Caudate nucleus (tissue), 63 donors: ENCODE measurements at places on chromosomes 16 and 17.

DNA sequence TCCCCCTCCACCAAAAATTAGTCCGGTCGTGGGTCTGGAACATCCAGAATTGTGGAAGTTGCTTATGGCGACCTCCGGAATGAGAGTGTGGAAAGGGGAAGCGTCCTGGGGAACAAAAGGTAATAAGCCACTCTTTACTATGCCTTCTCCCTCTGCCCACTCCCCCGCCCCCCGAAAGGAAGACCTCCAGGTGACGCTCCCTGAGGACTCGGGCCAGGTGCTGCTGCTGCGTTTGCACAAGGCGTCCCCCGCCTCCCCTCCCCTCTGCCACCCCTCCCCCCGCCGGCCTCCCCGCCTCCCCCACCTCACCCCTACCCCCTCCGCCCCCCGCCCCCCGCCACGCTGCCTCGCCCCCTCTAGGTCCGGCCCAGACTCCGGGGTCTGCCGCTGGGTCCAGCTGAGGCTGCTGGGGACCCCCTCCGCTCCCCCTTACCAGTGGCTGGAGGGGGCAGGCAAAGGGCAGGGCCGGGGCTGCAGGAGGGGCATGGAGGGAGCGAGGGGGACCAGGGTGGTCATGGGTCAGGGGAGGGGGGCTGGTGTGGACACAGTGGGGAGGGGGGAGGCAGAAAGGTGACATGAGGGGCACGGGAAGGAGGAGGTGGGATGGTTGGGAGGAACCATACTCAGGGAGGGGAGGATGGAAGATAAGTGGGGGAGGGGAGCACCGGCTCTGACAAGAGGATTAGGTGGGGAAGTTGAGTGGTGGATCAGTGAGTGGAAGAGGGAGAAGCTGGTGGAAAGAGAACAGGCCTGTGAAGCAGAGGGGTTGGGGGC, 23.6 kb downstream of the ALOX12B start:
- no peak for DNase-seq

DNA sequence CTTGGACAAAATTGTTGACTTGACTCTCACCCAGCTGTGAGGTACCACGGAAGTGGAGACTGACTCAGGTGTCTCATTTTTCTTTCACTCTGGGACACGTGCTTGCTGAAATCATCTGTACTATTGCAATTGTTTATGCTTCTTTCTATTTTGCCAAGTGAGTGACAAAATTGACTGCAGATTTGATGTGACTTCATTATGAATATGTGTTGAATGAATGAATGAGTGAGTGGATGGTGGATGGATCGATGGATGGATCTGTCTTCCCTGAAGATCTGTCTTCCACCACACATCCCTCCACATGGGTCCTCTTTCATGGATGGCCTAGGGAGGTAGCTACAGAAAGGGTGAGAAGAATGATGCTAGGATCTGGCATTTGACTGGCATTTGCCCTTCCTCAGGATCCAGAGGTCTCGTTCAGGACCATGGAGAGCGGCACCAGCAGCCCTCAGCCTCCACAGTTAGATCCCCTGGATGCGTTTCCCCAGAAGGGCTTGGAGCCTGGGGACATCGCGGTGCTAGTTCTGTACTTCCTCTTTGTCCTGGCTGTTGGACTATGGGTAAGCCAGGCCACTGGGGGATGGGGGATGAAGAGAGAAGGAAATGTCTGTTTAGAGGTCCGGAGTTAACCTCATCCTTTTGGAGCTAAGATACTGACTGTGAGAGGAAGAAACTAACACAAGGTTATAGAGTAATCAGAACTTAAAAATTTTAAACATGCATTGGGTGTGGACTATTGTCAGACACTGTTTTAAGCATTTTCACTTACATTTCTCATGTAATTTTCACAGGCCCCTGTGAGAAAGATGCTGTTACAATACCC, 12.7 kb downstream of the SLC5A11 start:
- no peak for DNase-seq

DNA sequence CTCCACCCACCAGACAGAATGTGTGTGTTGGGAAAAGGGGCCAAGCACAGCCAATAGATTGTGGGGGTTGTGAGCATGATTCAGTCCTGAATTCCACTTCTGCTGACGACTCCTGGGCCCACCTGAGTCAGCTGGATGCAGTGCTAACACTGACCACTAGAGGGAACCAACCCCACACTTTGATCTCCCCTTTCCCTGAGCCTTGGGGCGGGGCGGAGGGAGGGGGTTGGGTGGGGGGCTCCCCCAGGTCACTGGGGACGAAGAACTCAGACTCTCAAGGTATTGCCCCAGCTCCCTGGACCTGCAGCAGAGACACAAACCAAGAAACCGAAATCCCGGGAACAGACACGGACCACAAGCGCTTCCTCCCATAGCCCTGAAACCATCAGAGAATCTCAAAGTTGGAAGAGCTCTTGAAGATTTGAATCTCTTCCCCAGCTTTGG, 621 bp upstream of the CSHL1 start:
- DNase-seq = no peak

DNA sequence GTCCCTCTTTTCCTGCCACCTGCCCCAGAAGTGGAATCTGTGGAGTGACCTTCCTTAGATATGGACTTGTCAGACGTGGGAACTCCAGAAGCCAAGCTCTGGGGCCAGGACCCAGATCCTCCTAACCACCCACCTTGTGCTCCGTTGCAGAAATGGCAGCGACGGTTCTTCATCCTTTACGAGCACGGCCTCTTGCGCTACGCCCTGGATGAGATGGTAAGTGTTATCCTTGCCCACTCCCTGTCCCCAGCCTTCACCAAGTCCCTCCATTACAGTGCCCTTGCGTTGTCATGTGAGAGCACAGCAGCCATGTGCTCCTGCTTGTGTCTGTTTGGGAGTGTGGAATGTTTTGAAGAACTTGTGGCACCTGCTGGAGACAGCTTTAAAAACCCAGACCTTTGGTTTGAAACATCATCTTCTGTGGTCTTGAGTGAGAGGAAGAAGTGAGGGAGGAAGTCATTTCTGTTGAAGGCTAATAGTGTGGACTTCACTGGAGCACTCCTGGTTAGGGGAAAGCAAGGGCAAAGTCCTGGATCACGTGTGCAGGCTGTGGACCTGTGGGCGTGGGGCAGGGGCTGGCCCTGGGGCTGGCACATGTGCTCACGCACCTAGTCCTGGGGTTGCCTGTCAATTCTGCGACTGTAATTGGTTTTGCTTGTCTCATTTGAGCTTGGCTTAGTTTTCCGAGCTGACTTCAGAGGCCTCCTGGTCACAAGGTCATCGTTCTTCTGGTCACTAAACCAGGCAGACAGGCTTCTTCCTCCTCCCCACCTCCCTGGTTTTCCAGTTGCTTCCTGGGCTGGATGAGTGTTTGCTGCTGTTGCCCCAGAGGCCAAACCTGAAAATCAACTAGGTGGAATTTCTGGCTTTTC, 35.8 kb downstream of the MPRIP start:
- DNase-seq = no peak

- DNase-seq = no peak
Measured at GRCh38 chr17:3983606-3984484, 19.6 kb upstream of the ATP2A3 start.

GRCh38 chr17:50260501-50260911, 13.8 kb upstream of the TMEM92 start:
- DNase-seq = no peak

- no peak for DNase-seq
Measured at GRCh38 chr17:347309-347899, 5.2 kb downstream of the RPH3AL start.

DNA sequence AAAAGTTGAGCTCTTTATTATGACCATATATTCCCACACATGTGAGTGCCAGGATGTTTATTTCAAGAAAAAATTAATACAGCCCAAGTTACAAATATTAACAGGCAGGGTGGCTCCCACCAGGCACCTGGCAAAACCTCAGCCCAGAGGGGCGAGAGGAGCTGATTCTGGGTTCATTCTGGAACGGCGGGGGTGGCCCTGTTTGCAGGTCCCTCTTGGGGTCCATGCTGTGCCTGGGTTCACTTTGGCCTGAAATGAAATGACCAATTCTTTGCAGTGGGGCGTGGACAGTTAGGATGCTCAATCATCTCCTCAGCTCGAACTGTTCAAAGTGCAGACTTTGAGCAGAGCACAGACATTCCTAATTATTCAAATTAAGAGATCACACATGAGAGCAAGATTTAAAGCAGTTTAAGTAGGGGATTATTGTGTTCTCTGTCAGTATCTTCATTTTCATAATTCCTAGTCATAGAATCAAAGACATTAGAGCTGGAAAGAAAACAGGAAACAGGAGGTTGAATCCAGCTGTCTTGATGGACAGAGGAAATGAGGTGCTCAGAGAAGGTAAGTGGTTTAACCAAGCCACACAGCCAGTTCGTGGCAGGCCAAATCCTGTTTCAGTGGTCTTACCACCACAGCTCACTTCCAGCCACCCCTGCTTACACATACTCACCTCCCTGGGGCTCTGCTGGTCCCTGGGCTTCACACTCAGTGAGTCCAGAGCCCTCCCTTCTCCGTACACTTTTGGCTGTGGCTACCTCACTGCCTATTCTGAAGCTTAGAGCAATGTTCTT, 363.9 kb upstream of the TNRC6C start:
- DNase-seq = no peak

- no peak for DNase-seq
Measured at GRCh38 chr17:50361561-50362480, 11.2 kb downstream of the MRPL27 start.

GRCh38 chr17:16981928-16982327, 10.0 kb upstream of the TNFRSF13B start:
- DNase-seq = no peak

DNA sequence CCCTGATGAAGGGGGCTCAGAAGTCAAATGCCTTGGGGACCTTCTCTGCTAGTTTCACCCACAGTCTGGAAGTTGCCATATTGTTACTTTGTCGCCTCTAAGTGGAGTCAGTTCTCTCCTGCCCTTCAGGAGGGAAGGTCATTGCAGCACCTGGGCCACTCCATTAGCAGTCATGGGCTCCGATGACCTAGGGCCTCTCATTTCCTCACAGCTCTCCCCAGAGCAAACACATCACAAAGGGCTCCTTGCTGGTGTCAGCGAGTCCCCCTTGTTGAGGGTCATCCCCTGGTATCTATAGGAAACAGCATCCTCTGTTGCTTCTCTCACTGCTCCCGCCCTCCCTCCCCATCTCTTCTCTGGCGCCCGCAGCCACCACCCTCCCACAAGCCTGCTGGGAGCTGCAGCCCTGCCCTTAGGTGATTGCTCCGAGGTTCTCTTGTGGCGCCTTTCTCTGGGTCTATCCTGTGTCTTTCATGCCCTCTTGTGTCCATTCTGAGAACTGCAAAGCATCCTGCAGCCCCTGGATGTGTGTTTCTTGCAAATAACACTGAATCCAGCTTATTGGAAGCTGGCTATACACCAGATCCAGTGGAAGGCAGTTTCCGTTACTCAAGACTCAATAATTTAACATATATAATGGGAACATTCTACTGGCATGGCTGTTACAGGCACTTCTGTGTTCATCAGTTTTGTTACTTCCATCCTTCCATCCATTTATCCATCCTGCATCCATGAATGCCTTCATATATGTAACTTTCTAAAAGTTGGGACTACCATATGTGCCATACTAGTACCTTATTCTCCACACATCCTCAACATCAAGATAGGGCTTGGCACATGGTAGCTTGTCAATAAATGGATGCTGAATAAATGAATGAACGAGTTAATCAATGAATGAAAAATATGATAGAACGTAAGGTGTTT, 21.2 kb downstream of the PDILT start:
- no peak for DNase-seq

GRCh38 chr17:71902894-71903506, 217.8 kb upstream of the SOX9 start:
- no peak for DNase-seq

DNA sequence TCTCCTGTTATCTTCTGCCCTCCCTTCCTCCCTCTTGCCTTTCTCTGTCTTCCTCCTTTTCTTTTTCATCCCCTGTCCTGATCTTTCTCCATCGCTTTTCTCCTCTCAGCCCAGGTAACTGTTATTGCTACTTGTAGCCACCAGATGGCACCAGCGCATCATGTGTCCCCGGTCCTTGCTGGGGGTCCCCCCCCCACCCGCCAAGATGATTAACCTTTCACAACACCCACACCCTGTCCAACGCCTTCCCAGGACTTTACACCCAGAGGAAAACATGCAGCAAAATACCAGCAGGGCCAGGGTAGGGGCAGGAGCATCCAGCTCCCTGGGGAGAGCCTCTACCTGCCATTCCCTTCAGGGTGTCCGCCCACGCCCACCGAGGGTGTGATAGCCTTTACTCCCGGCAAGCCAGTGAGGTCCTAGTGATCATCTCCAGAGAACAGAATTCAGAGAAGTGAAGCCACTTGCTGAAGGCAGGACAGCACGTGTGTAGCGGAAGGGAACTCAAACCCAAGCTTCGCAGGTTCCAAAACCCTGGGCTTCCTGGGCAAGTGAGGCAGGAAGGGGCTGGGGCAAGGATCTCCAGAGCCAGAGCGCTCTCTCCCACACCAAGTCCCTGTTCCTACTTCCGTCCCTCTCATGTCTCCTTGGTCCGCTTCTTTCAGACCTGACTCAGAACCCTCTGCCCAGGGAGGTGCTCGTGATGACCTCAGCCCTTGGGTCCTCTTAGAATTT, 13.4 kb upstream of the TAC4 start:
- DNase-seq = no peak

- DNase-seq = no peak
Measured at GRCh38 chr16:87698676-87699199, 67.0 kb downstream of the KLHDC4 start.

- DNase-seq = no peak
Measured at GRCh38 chr17:57256708-57257112, 387 bp downstream of the MSI2 start.

GRCh38 chr16:63702981-63703590, 1418.8 kb downstream of the CDH11 start:
- DNase-seq = no peak

DNA sequence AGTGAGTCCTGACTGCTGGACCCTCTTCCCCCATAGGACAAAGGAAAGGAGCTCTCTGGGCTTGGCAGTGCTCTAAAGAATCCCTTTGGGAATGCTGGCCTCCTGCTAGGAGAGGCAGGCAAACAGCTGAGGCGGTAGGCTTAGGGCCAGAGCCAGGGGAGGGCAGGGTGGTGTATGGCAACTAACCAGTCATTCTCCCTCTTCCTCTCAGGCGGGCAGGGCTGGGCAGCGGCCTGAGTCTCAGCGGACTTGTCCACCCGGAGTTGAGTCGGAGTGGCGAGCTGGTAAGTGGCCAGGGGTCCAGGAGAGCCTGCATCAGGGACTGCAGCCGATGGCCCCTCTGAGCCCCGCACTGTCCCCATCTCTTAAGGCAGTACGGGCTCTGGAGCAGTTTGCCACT, 4.4 kb downstream of the ACADVL start:
- DNase-seq = no peak
